ENCODE measurements at places on chromosomes 1 and 21. TPM values are rescaled to one million over a fixed set of nuclear protein-coding genes. Genes with fewer than 3 reads are reported as not detected.

- H3K27ac ChIP-seq, result no peak overlapping the region
- no peaks in the 10 kb centered on the region for H3K36me3 ChIP-seq
- no peak overlapping the region for H3K4me3 ChIP-seq
- no peaks in the 10 kb centered on the region for H3K4me1 ChIP-seq
- no peak for DNase-seq
Observed at GRCh38 chr1:237975903-237976302, 85.2 kb upstream of the ZP4 start.

GRCh38 chr1:144101397-144102045, 129.7 kb upstream of the FAM72C start:
- DNase-seq, result no peak
- H3K27ac ChIP-seq, result no peak overlapping the region
- H3K36me3 ChIP-seq, result no peaks in the 10 kb centered on the region

GRCh38 chr1:61005614-61006580, 76.5 kb upstream of the NFIA start:
- no peaks in the 10 kb centered on the region for H3K36me3 ChIP-seq
- DNase-seq, result peak; percentile 31
- H3K4me3 ChIP-seq, result peak overlapping the region; percentile 42
- peaks cover 33% of the 10 kb centered on the region for H3K4me1 ChIP-seq
- H3K27me3 ChIP-seq, result no peaks in the 10 kb centered on the region

GRCh38 chr1:205204552-205204951, 7.0 kb downstream of the DSTYK start:
- no peak overlapping the region for H3K4me3 ChIP-seq
- H3K4me1 ChIP-seq, result peaks cover 5% of the 10 kb centered on the region
- no peak overlapping the region for H3K27ac ChIP-seq
- H3K27me3 ChIP-seq, result no peaks in the 10 kb centered on the region

GRCh38 chr1:93616221-93616995, 65.2 kb downstream of the BCAR3 start:
- no peak for DNase-seq
- no peak overlapping the region for H3K27ac ChIP-seq
- H3K36me3 ChIP-seq, result no peaks in the 10 kb centered on the region
- peak overlapping the region; percentile 11 for H3K4me3 ChIP-seq
- peaks cover 28% of the 10 kb centered on the region for H3K4me1 ChIP-seq

DNA sequence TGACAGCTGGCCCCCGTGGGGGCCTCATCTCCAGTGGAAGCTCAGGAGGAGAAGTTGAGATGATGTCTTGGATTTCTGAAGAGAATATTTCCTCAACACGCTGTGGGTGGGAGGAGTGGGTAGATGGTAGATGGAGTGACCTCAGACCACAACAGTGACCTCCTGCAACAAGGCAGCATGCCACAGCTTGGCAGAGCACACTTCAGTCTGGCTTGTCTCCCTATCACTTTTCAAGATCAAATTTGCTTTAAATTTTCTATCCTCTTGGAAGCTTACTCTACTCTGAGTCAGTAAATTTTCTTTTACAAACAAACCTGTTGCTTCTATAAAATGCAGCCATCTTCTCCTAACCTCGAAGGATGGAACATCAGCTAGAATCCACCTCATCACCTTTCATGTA, 59.7 kb downstream of the NTPCR start:
- DNase-seq, result no peak
- no peak overlapping the region for H3K4me3 ChIP-seq
- no peak overlapping the region for H3K27ac ChIP-seq
- peaks cover 3% of the 10 kb centered on the region for H3K36me3 ChIP-seq
- no peaks in the 10 kb centered on the region for H3K27me3 ChIP-seq
- H3K4me1 ChIP-seq, result no peaks in the 10 kb centered on the region

- no peak overlapping the region for H3K27ac ChIP-seq
- H3K36me3 ChIP-seq, result no peaks in the 10 kb centered on the region
- H3K4me3 ChIP-seq, result no peak overlapping the region
- H3K27me3 ChIP-seq, result no peaks in the 10 kb centered on the region
- DNase-seq, result no peak
Observed at GRCh38 chr21:19076031-19076430, 672.4 kb upstream of the TMPRSS15 start.

- no peaks in the 10 kb centered on the region for H3K4me1 ChIP-seq
- H3K4me3 ChIP-seq, result no peak overlapping the region
- no peaks in the 10 kb centered on the region for H3K27me3 ChIP-seq
- DNase-seq, result no peak
- H3K36me3 ChIP-seq, result no peaks in the 10 kb centered on the region
- H3K27ac ChIP-seq, result no peak overlapping the region
Observed at GRCh38 chr1:186617926-186618325, 62.3 kb downstream of the PTGS2 start.

DNA sequence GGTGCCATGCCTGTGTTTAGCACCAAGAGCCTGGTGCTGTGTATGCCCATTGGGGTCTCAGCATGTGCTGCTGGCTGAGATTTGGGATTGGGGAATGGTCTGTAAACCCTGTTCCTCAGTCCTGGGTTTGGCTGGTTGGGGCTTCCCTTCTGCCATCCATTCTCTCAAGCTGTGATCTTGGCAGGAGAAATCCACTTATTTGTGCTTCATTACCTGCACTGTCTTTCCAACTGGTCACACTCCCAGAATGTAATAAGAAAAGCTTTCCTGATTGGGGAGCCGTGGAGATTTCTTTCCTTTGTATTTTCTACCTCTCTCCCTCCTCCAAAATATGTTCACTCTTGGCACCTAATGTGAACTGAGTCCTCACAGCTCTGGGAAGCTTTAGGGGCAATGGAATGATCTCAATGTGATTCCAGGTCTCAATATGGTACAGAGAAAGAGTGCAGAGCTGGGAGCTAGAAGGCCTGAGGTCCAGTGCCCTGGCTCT, 23.0 kb upstream of the KCNA10 start:
- no peaks in the 10 kb centered on the region for H3K36me3 ChIP-seq
- no peaks in the 10 kb centered on the region for H3K4me1 ChIP-seq
- H3K27me3 ChIP-seq, result peaks cover 2% of the 10 kb centered on the region
- no peak overlapping the region for H3K27ac ChIP-seq
- H3K4me3 ChIP-seq, result no peak overlapping the region
- no peak for DNase-seq

DNA sequence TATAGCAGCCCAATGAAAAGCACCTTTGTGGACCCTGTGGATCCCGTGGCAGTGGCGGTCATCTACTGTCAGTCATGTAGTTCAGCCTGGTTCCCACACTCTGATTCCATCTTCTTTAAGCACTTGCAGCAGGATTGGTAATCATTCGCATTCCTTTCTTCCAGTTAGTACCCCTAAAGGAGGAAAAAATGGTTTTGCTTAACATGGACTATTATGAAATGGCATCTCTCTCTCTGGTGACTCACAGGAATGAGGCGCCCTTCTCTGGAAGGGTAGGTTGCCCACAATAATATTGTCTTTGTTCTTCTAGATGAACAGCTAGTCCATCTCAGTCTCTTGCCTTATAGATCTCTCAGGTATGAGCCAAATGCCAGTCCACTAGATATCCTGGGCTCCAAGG, 127.9 kb upstream of the MROH9 start:
- H3K4me3 ChIP-seq, result no peak overlapping the region
- H3K27ac ChIP-seq, result no peak overlapping the region
- no peak for DNase-seq
- no peaks in the 10 kb centered on the region for H3K36me3 ChIP-seq
- no peaks in the 10 kb centered on the region for H3K27me3 ChIP-seq
- no peaks in the 10 kb centered on the region for H3K4me1 ChIP-seq

- no peaks in the 10 kb centered on the region for H3K36me3 ChIP-seq
- H3K27me3 ChIP-seq, result no peaks in the 10 kb centered on the region
- no peak overlapping the region for H3K27ac ChIP-seq
- peaks cover 7% of the 10 kb centered on the region for H3K4me1 ChIP-seq
- no peak for DNase-seq
Observed at GRCh38 chr1:112464501-112464900, 44.3 kb upstream of the WNT2B start.

DNA sequence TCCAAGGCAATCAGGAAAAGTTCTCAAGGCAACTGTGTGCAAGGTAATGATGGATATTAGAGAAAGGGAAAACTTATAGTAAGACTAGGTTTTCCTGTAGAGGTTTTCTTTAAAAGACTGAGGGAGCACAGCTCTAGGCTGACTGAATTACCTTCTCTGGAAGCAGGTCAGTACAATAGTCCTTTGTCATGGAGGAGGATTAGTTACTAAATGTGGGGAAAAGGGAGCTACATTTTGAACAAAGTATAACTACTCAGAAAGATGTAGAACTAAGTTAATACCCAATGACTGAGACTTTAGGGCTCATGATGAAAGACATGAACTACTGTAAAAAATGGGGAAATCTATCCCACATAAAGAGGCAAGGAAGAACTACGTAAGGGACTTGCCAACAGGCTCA, 148.6 kb upstream of the HP1BP3 start:
- H3K27me3 ChIP-seq, result no peaks in the 10 kb centered on the region
- no peak overlapping the region for H3K4me3 ChIP-seq
- no peaks in the 10 kb centered on the region for H3K4me1 ChIP-seq

- H3K27ac ChIP-seq, result no peak overlapping the region
- H3K4me3 ChIP-seq, result no peak overlapping the region
- DNase-seq, result no peak
- no peaks in the 10 kb centered on the region for H3K4me1 ChIP-seq
- no peaks in the 10 kb centered on the region for H3K36me3 ChIP-seq
- no peaks in the 10 kb centered on the region for H3K27me3 ChIP-seq
Observed at GRCh38 chr1:205554026-205554811, 49.8 kb downstream of the CDK18 start.

DNA sequence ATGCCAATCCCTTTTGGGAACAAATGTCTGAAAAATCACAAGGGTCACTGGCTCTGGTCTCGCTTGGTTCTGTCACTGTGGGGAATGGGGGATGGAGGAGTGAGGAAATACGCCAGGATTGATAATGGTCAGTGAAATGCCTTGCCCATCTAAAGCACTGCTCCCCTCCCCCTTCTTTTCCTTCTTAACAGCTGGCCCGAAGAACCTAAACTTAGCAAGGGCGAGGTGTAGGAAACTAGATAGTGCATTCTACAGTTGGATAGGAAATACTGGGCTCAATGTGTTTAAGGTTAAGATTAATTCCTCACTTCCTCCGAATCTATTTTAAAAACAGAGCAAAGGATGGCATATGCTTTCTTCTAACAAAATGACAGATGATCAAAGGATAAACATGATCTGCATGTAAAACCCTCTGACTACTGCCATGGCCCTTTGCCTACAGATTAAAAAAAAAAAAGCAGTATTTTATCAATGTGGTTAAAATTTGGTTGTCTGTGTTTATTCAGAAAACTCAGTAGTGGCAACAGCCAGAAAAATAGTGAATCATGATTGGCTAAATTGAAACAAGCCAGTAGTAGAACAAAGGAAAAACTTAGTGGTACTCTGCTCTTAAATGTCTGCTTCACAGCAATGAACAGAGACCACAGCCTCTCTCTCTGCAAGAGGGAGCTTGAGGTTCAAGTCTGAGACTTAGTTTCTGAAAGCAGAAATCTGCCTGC, 86.1 kb upstream of the VAV3 start:
- no peak overlapping the region for H3K27ac ChIP-seq
- no peaks in the 10 kb centered on the region for H3K27me3 ChIP-seq
- no peak for DNase-seq

GRCh38 chr1:149937759-149938158, 1.1 kb upstream of the MTMR11 start:
- peaks cover 10% of the 10 kb centered on the region for H3K4me1 ChIP-seq
- no peaks in the 10 kb centered on the region for H3K36me3 ChIP-seq
- no peak overlapping the region for H3K4me3 ChIP-seq
- DNase-seq, result no peak

GRCh38 chr1:67085326-67085725, 31.4 kb upstream of the SLC35D1 start:
- no peaks in the 10 kb centered on the region for H3K4me1 ChIP-seq
- no peak overlapping the region for H3K4me3 ChIP-seq
- H3K27ac ChIP-seq, result no peak overlapping the region
- DNase-seq, result no peak
- H3K27me3 ChIP-seq, result peaks cover 1% of the 10 kb centered on the region
- H3K36me3 ChIP-seq, result no peaks in the 10 kb centered on the region

GRCh38 chr1:224668984-224669383, 52.9 kb downstream of the CNIH3 start:
- no peak overlapping the region for H3K4me3 ChIP-seq
- no peaks in the 10 kb centered on the region for H3K27me3 ChIP-seq
- no peaks in the 10 kb centered on the region for H3K36me3 ChIP-seq
- no peak for DNase-seq
- H3K4me1 ChIP-seq, result no peaks in the 10 kb centered on the region

DNA sequence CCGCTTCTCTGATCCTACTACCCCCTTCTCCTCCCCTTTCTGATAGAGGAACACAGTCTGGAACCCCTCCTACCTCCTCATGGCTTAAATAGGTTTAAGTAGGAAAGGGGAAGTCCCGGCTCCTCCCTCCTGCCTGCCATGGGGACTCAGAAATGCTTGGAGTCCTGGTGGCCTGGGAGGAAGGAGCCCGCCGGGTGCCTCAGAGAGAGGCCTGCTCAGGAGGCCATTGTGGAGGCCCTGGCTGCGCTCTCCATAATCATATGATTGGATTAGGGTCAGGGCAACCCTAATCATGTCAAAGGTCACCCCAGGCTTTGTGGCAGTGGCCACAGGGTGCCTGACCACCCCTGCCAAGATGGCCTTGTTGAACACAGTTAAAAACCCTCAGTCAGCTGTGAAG, 29.0 kb downstream of the WNT3A start:
- H3K27ac ChIP-seq, result no peak overlapping the region
- no peaks in the 10 kb centered on the region for H3K36me3 ChIP-seq
- peaks cover 6% of the 10 kb centered on the region for H3K4me1 ChIP-seq
- DNase-seq, result no peak

DNA sequence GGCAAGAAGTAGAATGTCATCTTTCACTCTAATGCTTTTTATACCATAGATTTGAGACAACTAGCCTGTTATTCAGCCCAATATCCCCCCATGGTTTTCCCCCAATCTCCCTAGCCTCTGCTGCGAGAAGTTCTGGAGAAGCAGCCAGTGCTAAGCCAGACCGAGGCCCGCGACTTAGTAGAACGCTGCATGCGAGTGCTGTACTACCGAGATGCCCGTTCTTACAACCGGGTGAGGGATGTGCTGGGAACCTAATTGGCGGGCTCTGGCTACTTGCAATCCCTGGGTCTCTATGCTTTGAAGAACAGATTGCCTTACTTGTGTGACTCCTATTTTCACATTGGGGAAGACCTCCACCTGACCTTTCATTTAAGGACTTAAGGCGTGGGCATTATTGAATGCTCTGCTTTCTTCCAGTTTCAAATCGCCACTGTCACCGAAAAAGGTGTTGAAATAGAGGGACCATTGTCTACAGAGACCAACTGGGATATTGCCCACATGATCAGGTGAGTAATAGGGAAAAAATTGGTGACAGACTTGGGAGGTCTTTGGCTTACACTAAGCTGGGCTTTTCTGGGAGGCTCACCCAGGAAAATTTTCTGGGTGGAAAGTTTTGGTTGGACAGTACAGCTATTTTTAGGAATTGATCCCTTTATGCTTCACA, 1.9 kb downstream of the PSMB4 start:
- H3K27me3 ChIP-seq, result no peaks in the 10 kb centered on the region
- no peak overlapping the region for H3K4me3 ChIP-seq
- H3K4me1 ChIP-seq, result peaks cover 2% of the 10 kb centered on the region
- no peak overlapping the region for H3K27ac ChIP-seq
- peaks cover 37% of the 10 kb centered on the region for H3K36me3 ChIP-seq

HJV gene
- 0.32 TPM for total RNA-seq

AMPD1 gene
- not detected for total RNA-seq

RYR2 gene
- total RNA-seq, result 4.7 TPM

ZNF436 gene
- 1.8 TPM for total RNA-seq

JAM2 gene
- 7.0 TPM for total RNA-seq

RAB7B gene
- total RNA-seq, result not detected

OR2T33 gene
- not detected for total RNA-seq

TMEM81 gene
- total RNA-seq, result 5.9 TPM

KCNQ4 gene
- total RNA-seq, result 3.5 TPM

NCAM2 gene
- 0.54 TPM for total RNA-seq

NPHS2 gene
- not detected for total RNA-seq

FAM163A gene
- 0.13 TPM for total RNA-seq

COL16A1 gene
- 7.9 TPM for total RNA-seq

BEND5 gene
- total RNA-seq, result 6.5 TPM

ZNF326 gene
- total RNA-seq, result 30.6 TPM

CBS gene
- total RNA-seq, result 455 TPM
